Neural progenitor cell (in vitro differentiated cells): ENCODE measurements at places on chromosomes 2 and 18.

DNA sequence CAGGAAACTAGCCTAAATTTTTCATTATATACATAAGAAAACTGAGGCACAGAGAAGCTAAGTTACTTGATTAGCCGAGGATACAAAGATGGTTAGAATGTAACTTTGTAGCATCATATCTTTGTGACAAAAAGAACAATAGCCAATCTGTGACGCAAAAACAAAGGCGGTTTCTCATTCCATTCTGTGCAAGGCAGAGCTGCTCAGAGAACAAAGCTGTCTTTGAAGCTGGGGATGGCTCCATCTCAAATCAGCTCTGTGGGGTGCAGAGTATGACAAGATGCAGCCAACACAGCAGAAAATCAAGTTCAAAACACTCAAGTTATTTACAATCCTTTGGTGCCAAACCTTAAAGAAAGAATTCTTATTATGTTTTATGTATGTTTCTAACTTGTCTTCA, 81.9 kb upstream of the VWC2L start:
- peak; percentile 45 for DNase-seq

DNA sequence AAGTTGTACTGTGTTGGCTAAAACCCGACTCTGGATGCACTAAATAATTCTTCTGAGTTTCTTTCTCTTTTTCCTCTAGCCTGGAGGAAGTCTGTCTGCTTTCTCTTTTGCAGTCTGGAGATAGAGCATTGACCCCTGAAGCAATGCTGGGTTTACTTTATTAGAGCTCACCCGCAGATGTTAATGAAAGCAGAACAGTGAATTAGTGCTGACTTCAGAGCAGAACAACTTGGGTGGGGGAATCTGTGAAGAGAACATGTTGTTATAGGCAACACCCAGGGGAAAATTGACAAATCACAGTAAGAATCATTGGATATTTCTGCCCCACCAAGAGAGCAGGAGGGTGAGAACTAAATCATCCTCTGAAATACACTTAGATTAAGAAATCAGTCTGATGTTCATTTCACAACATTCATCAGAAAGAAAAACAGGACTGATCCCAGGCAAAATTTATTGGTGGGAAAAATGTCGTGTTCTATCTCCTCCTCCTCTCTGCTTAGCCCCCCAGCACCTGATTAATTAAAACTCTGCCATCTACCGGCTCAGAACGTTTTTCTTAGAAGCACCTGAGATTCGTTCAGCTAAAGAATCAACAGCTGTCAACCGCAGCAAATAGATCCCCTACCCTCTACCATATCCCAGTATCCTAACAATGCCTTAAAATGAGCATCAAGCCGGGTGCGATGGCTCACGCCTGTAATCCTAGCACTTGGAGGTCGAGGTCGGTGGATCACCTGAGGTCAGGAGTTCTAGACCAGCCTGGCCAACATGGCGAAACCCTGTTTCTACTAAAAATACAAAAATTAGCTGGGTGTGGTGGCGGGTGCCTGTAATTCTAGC, 165.1 kb downstream of the FMNL2 start:
- DNase-seq, result no peak

DNA sequence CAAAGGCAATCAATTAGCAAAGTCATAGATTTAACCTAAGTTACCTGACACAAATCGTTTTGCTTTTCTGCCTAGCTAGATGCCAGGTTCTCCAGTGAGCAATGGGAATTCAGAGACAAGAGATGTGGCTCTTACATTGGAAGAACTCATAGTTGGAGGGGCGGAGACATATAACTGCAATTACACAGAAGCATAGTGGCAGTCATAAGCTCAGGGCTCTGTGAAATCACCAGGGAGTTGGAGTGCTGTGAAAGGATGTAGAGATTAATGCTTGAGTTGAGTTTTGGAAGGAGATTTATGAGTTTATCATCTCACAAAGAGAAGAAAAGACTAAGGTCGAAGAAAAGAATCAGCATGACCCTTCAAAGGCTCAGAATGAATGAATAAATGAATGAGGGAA, 457.2 kb upstream of the TRIB2 start:
- DNase-seq, result no peak

- DNase-seq, result no peak
These were observed 61.7 kb upstream of the DTNA start for GRCh38 chr18:34648269-34648985.

- peak; percentile 32 for DNase-seq
These were observed 333.4 kb downstream of the SETBP1 start for GRCh38 chr18:45014047-45014501.

- peak; percentile 58 for DNase-seq
These were observed 54.5 kb downstream of the SKA1 start for GRCh38 chr18:50429207-50429948.

GRCh38 chr2:10053351-10053750, 10.0 kb downstream of the KLF11 start:
- no peak for DNase-seq

DNA sequence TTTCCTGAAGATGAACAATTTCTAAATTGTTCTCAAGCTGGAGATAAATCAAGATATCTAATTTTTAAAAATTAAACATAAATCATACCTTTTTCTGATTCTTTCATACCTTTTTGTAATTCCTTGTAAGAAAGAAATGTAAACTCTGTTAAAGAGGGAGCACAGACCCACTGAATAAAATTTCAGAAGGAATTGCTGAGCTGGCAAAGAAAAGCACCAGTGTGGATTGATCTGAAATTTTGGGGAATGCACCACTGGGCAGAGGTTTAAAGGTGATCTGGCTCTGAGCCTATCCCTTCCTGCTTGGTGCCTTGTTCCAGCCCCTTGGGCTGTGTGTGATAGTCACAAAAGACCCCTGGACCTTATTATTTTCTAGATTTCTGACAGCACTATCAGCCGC, 118.3 kb upstream of the THSD7B start:
- no peak for DNase-seq

GRCh38 chr2:237791977-237792727, 6.4 kb upstream of the RBM44 start:
- peak; percentile 43 for DNase-seq

DNA sequence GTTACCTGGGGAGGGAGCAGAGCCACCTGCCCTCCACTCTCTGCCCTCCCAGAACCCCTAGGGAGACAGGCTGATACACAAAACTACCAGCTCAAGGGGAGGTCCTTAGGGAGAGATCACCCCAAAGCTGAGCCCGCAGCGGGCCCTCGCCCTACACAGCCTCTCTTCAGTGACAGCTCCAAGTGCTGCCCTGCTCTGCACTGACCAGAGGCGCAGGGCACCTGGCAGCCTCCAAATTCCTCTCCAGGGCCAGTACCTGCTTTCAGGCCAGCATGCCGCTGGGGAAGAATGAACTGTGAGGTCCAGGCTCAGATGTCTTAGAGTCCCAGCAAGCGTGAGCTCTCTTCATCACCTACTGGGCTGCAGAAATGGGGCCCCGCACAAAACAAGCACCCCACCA, 11.3 kb upstream of the SH3BP4 start:
- DNase-seq, result no peak

DNA sequence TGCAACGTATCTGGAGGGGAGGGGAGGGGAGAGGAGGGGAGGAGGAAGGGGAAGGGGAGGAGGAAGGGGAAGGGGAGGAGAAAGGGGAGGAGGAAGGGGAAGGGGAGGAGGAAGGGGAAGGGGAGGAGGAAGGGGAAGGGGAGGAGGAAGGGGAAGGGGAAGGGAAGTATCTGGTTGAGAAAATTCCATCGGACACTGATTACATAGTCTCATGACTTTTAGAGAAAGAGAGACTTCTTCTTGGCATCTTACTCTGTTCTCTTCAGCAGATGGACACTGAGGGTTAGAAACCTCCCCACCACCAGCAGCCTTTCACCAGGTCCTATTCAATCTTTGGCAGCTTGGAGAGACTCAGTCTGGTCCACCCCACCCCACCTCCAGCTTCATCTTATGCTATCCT, 296.3 kb downstream of the TNS1 start:
- no peak for DNase-seq

- DNase-seq, result no peak
These were observed 95.3 kb downstream of the MREG start for GRCh38 chr2:215917953-215918620.
